ENCODE measurements at places on chromosomes 3 and 15.

DNA sequence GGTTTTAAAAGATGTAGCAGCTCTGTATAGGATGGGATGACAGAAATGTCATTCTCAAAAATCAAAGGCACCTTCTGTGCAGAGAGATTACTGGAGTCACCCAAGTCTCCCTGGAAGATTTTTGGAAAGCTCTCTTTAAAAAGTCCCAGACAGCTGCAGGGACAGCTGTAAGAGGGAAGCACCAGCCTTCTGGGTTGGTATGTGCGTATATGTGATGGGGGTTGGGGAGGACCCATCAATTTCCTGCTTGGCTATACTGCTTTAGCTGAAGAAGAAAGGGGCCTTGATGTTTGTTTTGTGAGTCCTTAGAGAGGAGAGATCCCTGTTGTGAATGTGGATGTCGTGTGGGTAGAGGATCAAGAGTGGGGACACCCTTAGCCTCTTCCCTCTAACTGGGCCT lies 5.4 kb upstream of the SEC11A start:
- DNase-seq: no peak

- DNase-seq: no peak
Observed at GRCh38 chr3:142982038-142982773, 18.7 kb upstream of the PAQR9 start.

DNA sequence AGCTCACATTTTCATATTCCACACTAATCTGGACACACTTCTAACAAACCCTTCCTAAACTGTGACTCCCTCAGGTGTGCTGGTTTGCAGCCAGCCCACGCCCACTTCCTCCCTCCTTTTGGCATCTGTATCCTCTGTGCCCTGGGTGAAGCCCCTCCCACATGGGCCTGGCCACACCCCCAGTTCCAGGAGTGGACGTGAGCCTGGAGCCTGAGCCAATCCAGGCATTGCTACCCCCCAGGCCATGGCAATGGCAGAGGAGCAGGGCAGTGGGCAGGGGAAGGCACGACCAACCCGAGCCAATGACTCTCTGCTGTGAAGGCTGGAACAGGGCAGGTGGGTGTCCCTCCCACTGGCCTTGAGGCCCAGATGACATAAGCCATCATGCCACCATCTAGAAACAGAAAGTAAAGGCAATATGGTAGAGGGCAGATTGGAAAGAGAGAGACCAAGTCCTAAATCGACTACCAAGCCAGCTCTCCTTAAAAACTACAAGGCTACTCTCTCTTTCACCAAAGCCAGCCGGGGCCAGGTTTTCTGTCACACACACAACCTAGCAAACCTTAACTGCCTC lies 18.6 kb downstream of the FAM174B start:
- DNase-seq: no peak

DNA sequence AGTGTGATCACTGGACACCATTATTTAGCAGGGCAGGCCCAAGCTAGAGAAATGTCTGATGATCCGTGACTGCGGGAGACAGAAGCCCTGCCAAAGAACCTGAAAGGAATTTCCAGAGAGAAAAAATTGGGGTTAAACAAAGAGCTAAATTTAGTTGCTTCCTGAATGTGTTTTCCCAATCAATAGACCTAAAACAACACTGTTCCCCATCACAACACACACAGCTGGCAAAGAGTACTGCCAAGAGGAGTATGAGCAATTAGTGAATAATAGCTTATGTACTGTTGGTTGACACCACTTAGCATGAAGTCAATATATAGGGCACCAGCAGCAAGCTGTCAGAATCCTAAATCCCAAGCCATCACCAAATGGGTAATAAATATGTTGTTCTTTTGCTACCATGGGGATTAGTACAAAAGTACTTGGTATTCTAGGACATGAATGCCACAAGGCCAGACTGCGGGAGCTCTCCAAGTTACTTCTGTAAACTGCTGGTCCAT lies 35.7 kb downstream of the CLK3 start:
- DNase-seq: no peak

DNA sequence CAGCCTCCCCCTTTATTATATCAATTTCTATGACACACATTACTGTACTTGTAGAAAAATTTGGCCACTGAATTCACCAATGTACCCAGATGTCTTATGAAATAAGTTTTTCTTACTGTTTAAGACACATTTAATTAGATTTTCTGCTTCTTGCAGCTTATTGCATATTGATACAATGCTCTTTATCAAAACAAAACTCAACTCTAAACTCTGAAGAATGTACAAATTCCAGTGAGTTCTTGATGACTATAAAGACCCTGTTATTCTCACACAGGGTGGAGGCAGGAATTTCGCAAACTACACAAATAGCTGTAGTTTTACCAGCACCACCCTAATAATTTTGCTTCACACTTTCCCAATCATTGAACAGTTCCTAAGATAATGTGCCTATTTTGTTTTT lies 22.0 kb downstream of the CMTM6 start:
- no peak for DNase-seq

- DNase-seq: no peak
Observed at GRCh38 chr3:115651087-115651486, 27.8 kb downstream of the GAP43 start.

DNA sequence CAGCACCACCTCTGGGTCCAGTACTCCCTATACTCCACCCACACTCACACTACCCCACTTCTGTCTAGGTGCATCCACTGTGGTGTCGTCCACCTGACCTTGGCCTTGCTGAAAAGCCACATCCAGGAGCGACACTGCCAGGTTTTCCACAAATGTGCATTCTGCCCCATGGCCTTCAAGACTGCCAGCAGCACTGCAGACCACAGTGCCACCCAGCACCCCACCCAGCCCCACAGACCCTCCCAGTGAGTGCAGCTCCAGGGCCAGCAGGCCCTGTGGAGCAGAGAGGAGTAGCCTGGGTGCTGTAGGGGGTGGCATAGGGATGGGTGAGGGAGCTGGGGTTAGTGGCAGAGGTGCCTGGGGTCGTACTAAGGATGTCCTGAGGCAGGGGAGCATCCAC lies 19.4 kb upstream of the ALPK3 start:
- no peak for DNase-seq

- no peak for DNase-seq
Observed at GRCh38 chr3:45078910-45079522, 52.9 kb downstream of the CLEC3B start.

DNA sequence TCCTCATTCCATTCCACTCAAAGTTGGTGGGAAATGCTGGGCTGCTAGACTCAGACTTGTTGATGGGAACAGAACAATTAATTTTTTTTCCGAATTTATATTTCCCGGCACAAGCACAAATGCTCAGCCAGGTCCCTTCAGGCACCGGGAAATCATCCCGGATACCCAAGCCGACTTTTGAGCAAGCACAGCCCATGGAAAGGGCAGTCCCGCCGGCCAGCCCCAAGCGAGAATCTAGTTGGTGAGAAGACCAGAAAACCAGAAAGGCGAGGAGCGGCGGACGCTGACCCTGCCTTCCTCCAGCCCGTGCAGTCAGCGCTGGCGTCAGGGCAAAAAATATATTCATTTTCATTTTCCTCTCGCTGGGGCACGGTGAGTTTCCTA lies 763 bp upstream of the ZIC4 start:
- no peak for DNase-seq

Data from activated naive CD4-positive, alpha-beta T cell (primary cell).